Urinary bladder (tissue), 4 donors: ENCODE measurements at places on chromosomes 11 and 22. TPM values are rescaled to one million over a fixed set of nuclear protein-coding genes. Genes with fewer than 3 reads are reported as not detected.

Gene VSIG2
- total RNA-seq: 27.5 TPM

Gene IL18BP
- total RNA-seq: 6.0 TPM

GRCh38 chr22:29726106-29726505 is 6.3 kb downstream of the CABP7 start:
- DNase-seq: no peak

Gene NPAS4
- total RNA-seq: 1.6 TPM

DNA sequence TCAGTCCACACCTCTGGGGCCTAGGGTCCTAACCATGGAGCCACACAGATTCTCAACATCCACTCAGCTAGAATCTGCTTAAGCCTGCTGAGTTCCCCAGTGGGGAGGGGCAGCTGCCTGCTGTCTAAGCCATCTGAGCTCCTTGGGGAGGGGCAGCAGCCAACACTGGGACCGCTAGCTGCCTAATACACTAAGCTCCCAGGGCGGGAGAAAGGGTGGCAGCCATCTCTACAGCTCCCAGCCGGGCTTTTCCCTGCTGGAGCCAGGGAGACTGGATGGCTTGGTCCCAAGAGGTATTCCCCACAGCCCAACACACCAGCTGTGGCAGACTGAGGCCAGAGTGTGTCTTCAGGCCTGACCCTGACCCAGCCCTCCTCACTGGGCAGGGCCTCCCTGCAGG is 217.3 kb upstream of the TMEM45B start:
- no peak for DNase-seq

DNA sequence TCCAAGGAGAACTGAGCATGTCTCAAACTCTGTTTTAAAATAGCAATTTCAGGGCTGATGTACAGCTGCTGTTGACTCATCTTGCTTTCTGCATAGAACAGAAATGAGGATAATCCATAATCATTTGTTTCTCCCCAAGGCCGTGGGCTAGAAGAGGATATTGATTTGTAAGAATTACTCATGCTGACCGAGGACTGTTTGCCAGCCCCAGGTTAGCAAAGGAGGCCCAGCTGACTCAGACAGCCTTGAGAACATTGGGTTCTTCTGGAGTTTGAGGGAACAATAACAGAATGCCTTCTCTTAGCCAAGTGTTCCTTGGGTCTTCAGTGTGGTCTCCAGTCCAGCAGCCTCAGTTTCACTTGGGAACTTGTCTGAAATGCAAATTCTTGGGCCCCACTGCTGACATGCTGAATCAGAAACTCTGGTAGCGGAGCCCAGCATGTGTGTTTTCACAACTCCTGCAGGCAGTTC is 92.0 kb downstream of the ZC3H12C start:
- DNase-seq: no peak

- DNase-seq: no peak
These were observed 72.9 kb downstream of the ZBTB16 start for GRCh38 chr11:114132417-114132816.

DNA sequence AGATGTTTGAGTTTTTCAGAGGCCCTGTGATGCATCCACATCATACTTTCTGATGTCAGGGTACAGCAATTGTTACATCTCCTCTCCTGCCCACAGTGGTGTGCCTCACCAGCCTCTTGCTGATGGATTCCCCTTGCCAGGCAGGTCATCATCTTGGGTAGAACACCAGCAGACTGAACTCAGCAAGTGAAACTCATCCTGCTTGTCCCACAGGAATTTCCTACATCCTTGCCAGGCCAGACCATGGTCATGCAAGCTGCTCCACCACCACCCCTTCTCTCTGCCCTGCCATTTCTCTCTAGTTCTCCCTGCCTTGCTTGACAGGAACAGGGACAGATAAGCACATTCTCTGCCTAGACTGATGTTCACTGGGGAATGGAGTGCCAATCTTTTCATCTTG is 85.9 kb downstream of the PAX6 start:
- no peak for DNase-seq

DNA sequence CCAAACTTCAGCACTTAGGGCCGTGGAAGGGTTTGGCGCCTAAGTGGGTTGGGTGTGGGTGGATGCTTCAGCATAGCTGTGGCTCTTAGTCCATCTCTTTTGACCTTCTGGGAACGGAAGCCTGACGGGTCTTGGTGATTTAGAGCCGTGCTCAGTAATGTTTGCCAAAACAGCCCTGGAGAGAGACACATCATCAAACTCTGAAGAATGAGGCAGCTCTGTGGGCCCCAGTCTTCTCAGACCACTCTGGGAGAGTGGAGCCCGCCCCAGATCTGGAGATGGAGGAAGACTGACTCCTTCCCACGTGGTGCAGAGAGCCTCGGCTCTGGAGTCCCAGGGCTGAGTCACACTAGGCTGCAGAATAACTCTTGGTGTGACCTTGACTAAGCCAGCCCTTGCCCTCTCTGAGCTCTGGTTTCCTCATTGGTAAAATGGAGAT is 168.9 kb downstream of the C11orf91 start:
- no peak for DNase-seq

- DNase-seq: no peak
These were observed 89.5 kb downstream of the WNT7B start for GRCh38 chr22:45887202-45888131.

Gene BCL2L13
- total RNA-seq: 40.1 TPM

Gene B4GALNT4
- total RNA-seq: 13.4 TPM

DNA sequence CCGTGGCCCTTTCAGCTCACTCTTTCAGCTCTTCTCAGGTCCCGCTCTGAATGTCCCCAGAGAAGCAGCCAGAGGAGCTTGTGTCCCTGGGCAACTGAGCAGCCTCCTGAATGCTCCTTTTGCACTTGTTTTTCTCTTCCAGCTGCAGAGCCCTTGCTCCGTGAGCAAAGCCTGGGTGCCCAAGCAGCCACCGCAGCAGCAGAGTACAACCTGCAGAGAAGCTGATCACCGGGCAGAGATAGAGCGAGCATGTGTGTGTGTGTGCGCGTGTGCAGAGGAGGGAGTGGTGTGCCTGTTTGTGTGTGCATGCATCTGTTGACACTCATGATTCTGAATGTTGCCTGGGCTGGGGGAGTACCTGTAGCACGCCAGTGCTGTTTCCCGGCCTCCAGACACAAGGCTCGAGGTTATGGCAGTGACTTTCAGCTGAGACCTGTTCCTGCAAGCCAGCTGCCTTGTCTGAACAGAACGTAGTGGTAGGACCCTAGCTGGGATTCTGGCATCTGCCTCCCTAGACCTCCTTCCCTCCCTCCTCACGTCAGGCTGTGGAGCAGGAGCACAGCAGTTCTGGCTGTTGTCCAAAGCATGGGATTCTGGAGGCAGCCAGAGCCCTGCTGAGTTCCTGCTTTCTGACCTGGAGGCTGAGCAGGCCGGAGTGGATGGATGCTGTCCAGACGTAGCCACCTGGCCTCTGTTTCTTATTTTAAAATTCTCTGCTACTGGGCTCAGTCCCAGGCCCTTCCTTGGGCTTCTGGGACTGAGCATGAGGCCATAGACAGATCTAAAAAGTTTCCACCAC is 4.5 kb upstream of the MAPK8IP1 start:
- no peak for DNase-seq

DNA sequence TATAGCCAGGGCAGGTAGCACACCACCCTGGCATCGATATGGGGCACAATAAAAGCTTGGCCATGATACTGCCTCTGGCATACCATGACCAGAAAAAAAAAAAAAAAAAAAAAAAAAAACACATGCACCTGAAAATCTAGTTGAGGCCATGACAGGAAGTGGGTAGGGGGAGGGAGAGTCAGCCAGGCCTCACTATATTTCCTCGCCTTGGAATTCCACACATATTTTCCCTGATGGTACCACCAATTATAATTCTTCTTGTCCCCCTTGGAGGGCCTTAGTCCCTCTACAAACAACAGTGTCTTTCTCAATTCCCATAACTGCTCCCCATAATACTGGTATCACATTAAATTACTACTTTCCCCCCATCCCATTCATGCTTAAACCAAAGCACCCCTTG is 12.6 kb upstream of the CHKA start:
- DNase-seq: no peak

- no peak for DNase-seq
These were observed 598.2 kb upstream of the ANO3 start for GRCh38 chr11:25733777-25734176.

DNA sequence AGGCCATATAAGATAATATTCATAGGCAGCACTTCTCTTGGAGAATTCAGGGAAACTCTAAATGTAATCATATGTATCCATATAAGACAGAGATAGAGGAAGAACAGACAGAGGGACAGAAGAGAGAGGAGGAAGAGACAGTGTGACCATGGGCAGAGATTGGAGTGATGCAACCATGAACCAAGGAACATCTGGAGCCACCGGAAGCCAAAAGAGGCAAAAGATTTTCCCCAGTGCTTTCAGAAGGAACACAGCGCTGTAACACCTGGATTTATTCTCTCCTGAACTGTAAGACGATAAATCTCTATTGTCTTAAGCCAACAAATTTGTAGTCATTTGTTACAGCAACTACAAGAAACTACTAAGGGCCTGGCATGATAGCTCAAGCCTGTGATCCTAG is 57.7 kb downstream of the GAB2 start:
- DNase-seq: no peak

DNA sequence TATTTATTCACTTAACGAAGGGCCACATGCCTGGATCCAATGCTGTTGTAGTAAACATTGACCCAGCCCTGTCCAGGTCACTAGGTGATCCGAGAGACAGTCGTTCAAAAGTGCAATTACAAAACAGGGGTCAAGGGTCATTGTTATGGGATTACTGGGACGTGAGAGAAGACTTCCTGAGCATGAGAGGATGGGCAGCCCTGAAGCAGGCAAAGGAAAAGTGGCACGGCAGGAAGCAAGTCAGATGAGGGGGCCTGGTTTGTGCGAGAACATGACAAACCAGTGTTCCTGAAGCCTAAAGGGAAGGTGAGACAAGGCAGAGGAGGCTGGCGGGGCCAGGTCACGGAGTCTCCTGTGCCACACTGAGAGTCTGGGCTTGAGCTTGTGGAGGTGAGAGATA is 15.8 kb upstream of the MMP20 start:
- DNase-seq: no peak

Gene LRRC32
- total RNA-seq: 16.3 TPM

Gene OR52I1
- total RNA-seq: not detected

Gene PLEKHA7
- total RNA-seq: 8.1 TPM

GRCh38 chr22:36238373-36239149 is 766 bp downstream of the APOL2 start:
- DNase-seq: no peak

Gene LRRC75B
- 9.6 TPM for total RNA-seq

DNA sequence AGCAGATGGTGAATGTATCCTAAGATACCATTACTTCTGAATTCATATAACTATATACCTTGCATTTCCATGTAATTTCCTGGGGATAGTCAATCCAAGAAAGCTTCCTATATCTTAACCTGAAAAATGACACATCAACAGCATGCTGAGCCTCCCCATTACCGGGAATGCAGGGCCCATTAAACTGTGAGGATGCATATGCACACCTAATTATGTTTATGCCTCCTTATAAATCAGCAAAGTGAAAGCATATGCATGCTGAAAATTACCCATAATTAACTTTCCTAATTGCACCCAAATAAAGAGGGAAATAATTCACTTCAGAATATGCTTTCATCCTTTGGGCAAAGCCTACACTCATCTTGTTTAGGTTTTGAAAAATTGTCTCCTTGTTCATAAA is 663.0 kb downstream of the KCNA4 start:
- no peak for DNase-seq

- no peak for DNase-seq
These were observed 14.4 kb downstream of the SCARF2 start for GRCh38 chr22:20423008-20423905.

GRCh38 chr11:27616711-27617110 is 83.5 kb downstream of the BDNF start:
- DNase-seq: no peak

- no peak for DNase-seq
These were observed 2.8 kb downstream of the SIAE start for GRCh38 chr11:124670732-124671131.

Gene CREB3L1
- total RNA-seq: 44.3 TPM

- no peak for DNase-seq
These were observed 1160.5 kb upstream of the CNTN5 start for GRCh38 chr11:97860237-97860636.

DNA sequence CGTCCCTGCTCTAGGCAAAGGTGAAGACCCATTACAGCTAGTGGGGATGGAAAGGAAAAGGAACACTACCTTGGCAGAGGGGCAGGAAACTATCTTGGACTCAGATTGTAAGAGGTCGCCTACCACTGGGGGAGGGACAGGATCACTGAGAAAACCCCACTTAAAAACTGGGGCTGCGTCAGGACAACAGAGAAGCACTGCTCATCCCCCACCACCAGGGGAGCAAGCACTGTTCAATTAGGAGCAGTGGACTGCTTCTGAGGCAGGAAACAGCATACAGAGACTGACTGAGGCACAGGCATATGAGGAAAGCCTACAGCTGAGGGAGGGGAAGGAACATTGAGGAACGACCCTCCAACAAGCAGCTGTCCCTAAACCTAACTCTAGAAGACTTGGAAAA is 20.8 kb upstream of the DLAT start:
- DNase-seq: no peak

DNA sequence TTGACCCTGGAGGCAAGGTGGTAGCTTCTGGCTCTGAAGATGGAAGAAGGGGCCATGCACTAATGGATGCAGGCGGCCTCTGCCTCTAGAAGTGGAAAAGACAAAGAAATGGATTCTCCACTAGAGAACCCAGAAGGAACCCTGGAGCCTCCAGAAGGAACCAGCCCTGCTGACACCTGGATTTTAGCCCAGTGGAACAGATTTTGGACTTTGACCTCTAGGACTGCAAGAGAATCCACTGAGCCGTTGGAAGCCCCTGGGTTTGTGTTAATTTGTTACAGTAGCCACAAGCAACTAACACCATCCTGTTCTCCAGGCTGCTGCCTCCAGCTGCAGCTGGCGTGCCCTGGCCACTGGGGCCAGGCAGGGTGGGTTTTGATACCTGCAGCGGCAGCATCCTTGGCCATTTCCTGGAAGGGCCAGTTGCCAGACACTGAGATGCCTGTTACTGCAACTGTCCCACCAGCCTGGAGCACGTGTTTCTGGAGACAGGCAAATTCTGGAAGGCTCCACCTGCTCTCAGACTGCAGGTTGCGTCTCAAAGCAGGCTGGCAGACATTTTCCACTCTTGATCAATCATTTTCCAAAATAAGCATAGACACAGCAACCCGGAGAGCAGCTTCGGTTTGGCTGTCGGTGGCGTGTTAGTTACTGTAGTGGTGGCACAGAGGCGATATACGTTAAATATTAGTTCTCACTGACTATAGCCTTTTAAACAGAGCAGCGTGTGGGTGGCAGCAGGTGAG is 76.8 kb upstream of the PARVG start:
- no peak for DNase-seq
